Epithelial cell of alveolus of lung (primary cell): ENCODE measurements at places on chromosomes 4 and X. TPM values are rescaled to one million over a fixed set of nuclear protein-coding genes. Genes with fewer than 3 reads are reported as not detected.

CD38 gene
- total RNA-seq: 1.0 TPM in 1 of 2 replicates, not detected in the other

KLHL13 gene
- 3.6 and 4.1 TPM in 2 replicates for total RNA-seq

SORBS2 gene
- total RNA-seq: 3.2 and 4.1 TPM in 2 replicates

SHISA3 gene
- 4.3 and 46.2 TPM in 2 replicates for total RNA-seq

PPP4R3C gene
- total RNA-seq: not detected in 2 replicates

FAM47E gene
- total RNA-seq: 2.1 TPM in 1 of 2 replicates, not detected in the other

ARSJ gene
- 22.8 and 34.6 TPM in 2 replicates for total RNA-seq

TBX22 gene
- total RNA-seq: not detected in 2 replicates

LANCL3 gene
- under 0.01 and 0.26 TPM in 2 replicates for total RNA-seq
